LoVo (cell line): ENCODE measurements at places on chromosomes 13 and 19.

DNA sequence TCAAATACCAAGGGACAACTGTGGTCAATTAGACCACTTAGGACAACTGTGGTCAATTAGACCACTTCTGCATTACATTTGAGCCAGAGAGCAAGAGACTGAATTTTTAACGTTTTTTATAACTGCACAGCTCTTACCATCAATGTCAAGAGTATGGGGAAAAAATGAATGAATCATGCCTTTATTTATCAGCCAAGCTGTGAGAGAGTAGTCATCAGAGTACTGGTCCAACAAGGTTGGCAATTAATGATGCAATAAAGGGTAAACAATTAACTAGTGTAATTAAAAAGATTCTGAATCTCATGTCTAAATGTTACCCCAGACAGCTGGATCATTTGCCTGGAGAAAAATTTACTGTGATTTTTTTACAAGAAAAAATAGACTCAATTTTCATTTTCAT is 381.1 kb downstream of the LIG4 start:
- DNase-seq = peak; percentile 3

DNA sequence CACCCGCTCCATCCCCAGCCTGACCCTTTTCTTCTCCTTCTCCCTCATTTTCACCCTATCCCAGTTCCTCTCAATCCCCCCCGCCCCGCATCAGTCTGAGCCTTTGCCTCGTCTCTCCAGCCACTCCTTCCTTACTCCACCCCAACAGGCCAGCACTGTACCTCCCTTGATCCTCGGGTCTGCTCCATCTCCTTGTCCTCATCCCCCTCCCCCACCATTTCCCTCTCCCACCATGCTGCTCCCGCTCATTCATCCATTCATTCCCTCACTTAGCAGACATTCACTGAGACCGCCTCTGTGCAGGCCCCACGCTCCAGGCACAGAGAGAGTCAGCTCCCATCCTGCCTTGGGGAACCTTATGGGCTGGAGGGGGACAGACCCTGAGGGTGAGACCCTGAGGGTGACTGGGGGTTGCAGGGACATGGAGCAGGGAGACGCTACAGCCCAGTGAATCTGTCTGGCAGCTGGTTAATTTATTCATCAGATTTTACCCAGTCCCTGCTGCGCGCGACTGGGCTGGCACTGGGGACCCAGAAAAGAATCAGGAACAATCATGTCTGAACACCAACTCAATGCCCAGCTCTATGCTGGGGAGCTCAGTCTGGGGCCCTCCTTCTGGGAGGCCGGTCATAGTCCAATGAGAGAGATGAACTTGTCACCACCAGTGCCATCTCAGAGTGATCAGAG is 881 bp downstream of the ARHGAP33 start:
- DNase-seq = no peak

GRCh38 chr13:102980331-102980982 is 85.8 kb downstream of the SLC10A2 start:
- no peak for DNase-seq

DNA sequence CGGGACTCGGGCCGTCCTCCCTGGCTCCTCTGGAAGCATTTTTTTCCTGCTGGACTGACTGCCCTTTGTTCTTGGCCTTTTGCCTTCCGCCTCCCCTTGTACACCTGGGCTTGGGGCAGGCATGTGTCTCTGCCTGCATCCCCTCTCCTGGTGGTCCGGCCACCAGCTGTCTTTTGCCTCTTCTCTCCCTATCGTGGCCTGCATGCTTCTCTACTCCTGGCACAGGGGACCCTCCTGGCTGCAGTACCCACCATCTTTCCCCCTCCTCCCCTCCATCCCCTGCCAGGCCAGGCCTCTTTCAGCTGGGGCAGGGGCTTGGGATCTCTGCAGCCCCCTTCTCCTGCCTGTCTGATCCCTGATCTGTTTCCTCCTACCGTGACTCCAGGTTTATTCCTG is 12.1 kb downstream of the WTIP start:
- DNase-seq = no peak

DNA sequence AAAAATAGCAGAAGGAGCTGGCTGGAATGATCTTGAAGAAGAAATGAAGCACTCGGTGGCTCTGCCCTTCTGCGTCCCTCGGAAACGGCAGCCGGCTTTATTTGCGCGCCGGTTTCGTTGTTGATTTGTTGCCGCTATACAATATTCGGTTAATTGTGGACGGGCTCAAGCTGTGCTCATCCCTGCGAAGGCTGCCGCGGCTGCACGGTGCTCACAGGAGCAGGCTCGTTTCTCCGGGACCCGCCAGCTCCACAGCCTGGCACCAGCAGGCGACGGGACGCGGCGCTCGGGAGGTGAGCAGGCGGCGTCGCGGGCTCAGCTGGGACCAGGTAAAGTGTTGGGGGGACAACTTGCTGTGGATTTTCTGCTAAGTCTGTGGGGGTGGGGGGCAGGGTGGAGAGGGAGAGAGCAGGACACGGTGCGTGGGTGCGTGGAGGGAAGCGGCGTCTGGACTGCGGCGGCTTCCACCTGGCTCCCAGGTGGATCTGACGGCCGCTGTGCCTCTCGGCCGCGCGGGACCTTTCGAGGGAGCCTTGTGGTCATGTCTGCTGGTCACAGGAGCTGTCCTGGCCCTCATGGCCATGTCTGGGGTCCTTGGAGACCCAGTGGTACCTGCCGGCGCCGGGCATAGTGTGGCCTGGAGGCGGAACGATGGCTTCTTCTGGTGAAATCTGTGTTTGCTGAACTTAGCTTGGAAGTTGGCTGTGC is 90.9 kb downstream of the TEX29 start:
- DNase-seq = no peak

DNA sequence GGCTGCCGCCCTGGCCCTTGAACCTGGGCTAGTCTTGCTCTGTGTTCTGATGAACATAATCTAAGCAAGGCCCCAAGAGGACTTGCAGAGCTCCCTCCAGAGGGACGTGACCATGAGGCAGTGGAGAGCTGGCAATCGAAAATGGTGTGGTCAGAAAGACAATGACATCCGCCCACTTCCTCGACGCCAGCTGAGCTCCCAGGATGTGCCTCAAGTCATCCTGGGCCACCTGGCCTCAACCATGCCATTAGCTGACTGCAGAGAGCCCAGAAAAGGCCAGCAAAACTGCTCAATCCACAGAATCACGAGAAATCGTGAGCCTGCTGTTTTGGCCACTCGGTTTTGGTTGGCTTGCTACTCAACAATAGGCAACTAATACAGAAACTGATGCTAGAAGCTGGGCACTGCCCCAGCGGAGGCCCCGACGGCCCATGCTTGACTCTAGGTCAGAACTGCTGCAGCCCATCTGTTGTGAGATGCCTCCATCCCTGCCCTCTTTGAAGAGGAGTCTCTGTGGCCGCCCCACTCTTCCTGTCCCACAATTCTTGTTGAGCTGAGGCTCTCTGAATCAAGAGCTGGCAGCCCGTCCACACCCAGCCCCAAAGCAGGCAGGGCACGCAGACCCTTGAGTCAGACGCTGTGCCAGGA is 53.3 kb downstream of the STK24 start:
- no peak for DNase-seq

GRCh38 chr13:37313372-37313771 is 207.9 kb upstream of the CSNK1A1L start:
- no peak for DNase-seq

GRCh38 chr13:27079421-27079958 is 92.1 kb downstream of the USP12 start:
- no peak for DNase-seq

GRCh38 chr19:15374796-15375440 is 4.7 kb downstream of the AKAP8 start:
- DNase-seq = no peak

DNA sequence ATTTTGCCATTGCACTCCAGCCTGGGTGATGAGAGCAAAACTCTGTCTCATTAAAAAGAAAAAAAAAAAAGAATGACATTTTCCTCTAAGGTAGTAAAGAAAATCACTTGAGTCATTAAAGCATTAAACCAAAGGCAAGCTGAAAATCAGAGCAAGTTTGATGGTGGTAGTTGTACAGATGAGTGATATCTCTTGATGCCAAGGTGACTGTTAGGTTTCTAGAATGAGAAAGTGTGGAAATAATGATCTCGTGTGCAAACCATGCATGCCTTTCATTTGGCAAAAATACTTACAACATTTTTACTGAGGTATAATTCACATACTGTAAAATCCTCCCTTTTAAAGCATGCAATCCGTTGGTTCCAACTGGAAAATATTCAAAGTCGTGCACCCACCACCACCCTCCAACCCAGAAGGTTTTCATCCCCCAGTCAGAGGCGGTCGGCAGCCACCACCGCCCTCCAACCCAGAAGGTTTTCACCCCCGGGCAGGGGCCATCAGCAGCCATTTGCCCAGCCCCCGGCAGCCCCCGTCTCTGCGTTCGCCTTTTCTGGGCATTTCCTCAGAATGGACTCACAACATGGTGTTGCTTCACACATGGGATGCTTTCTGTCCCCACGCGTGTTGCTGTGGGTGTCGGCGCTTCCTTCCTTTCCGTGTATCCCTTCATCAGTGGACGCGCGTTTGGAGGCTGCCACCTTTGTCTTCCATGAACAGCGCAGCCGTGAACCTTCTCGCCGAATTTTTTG is 90.2 kb downstream of the ATP11A start:
- DNase-seq = no peak

GRCh38 chr19:31262725-31263191 is 86.5 kb downstream of the TSHZ3 start:
- DNase-seq = no peak

GRCh38 chr19:42098781-42099180 is 22.8 kb downstream of the ZNF574 start:
- DNase-seq = no peak

GRCh38 chr19:4504297-4504701 is 14.0 kb downstream of the PLIN4 start:
- DNase-seq = no peak

DNA sequence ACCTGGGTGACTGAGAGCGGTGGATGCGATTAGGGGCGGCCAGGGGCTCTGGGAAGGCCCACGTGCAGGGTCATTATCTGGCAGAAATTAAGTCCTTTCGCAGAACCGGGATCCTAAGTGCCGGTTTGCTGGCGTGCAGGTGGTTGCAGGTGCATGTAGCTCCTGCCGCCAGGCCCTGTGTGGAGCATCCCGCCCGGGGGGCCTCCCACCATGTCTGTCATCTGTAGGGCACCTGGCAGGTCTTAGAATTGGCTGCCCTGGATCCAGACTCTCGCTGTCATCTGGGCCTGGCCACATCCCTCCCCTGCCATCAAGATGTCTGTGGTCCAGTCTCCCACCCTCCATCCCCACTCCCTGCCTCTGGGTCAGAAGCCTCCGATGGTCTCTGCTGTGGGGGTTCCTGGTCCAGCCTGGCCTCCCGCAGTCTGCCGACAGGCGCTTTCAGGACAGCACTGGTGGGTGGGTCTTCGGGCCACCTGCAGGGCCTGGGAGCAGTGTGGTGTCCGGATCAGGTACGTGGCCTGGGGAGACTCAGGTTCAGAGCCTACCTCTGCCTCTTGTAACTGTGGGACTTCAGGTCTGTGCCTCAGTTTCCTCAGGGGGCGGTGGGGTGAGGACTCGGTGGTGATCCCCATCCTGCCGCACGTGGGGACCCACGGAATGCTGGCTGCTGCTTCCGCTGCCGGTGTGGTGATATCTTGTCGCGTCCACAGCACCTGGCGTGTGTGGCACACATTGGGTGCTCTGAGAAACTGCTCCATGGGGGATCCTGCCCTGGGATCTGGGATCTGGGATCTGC is 5.4 kb downstream of the GNA11 start:
- no peak for DNase-seq

GRCh38 chr13:77001540-77001939 is 9.7 kb downstream of the CLN5 start:
- no peak for DNase-seq

GRCh38 chr13:112465251-112466131 is 89.3 kb downstream of the SPACA7 start:
- DNase-seq = no peak

DNA sequence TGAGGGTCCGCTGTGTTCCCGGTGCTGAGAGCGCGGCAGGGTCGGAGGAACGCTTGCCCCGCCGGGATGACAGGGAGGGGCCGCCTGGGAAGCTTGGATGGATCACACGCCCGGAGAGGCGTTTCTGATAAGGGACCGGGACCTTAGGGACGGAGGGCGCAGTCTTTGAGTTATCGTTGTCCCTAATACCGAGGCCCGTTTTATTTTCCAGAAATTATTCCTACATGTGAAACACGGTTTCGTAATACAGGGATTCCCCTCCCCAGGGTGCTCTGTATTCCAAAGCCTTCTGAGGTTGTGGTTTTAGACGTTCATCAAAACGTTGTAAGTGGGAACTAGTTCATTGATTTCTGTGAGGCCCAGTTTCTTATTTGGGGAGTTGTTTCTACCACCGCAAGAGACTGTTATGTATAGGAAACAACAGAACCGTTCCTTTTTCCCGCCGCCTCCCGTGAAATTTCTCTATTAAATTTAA is 752 bp downstream of the PDCD5 start:
- peak; percentile 12 for DNase-seq

DNA sequence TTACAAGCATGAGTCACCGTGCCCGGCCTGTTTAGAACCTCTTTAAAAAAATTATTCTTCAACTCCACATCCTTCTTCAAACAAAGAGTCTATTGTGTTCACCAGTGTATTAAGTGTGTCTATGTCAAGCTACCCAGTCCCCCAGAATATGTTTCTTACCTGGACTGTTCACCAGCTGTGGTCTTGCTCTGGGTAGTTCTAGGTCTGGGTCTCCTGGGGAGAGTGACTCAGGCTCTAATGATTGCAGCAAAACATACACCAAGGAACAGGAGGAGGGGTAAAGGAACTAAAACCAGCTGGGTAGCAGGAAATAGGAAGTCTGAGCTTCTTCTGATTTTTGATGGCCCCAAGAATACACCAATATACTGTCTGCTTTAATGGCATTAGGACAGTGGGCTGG is at the start of gene FPR1:
Gene FPR1 (minus strand): TSS at position 224 of the 400 bp plus-strand sequence. CDS start 4,884 bp downstream, outside the sequence.
- no peak for DNase-seq

GRCh38 chr13:94058821-94059360 is 420.6 kb downstream of the DCT start:
- no peak for DNase-seq

DNA sequence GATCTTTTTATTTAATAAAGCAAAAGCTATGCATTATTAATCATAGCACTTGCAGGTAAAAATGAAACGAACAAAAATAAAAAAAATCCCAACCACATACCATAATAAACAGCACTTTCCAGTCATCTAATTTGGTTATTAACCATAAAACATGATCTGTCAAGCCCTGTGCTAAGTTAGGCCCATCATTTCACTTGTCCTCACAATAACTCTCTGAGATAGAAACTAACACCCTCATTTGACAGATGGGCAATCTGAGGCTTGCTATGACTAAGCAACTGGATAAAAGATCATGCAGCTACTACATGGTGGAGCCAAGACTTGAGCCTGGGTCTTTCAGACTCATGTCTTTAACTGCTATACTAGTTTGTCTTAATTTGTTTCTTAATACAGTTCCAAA is 21.8 kb downstream of the PROSER1 start:
- no peak for DNase-seq

- no peak for DNase-seq
These were observed at the start of gene PDE4A for GRCh38 chr19:10420444-10421239. TSS of gene PDE4A (plus strand) at chr19:10420538. CDS start at chr19:10420765, 227 bp downstream.

DNA sequence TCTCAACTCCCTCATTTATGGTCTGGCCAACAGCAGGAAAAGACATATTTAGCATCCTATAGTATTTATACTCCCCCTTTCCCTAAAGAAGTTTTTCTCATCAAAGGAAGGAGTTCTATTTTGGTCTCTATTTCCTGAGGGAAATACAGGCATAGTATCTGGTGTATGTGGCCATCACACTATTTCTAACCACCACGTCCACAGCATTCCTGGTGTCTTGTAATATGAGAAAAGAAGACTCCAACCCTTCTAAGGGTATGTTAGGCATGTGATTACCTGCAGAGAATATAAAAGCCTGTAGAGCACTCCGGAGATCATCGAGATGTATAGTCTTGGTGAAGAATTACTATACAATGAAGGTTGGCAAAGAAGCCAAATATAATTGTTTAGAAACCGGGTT is 137.4 kb downstream of the VWA8 start:
- DNase-seq = no peak

GRCh38 chr19:33705090-33705847 is 83.5 kb downstream of the CHST8 start:
- no peak for DNase-seq
